A549 treated with DMSO at 1 μM for 4 hours (cell line): ENCODE measurements at places on chromosomes 1 and 21. TPM values are rescaled to one million over a fixed set of nuclear protein-coding genes. Genes with fewer than 3 reads are reported as not detected.

MTARC2 gene
- total RNA-seq = 9.9 to 12.3 TPM (median 11.5 TPM) in 5 replicates

SYPL2 gene
- 0.10 to 0.19 TPM (median 0.15 TPM) in 5 replicates for total RNA-seq

TNFSF18 gene
- not detected in 5 replicates for total RNA-seq

ADCY10 gene
- 0.08 to 0.17 TPM (median 0.12 TPM) in 5 replicates for total RNA-seq

DNAJC16 gene
- total RNA-seq = 4.9 to 5.7 TPM (median 5.7 TPM) in 5 replicates
